ENCODE measurements at places on chromosomes 4 and X.
A peak's percentile ranks its signal among the peaks of the same experiment; 100 is the strongest.

GRCh38 chrX:39502486-39502885 lies 595.3 kb downstream of the BCOR start:
- DNase-seq: no peak

- DNase-seq: no peak
Measured at GRCh38 chr4:27270435-27270834, 409.8 kb downstream of the STIM2 start.

DNA sequence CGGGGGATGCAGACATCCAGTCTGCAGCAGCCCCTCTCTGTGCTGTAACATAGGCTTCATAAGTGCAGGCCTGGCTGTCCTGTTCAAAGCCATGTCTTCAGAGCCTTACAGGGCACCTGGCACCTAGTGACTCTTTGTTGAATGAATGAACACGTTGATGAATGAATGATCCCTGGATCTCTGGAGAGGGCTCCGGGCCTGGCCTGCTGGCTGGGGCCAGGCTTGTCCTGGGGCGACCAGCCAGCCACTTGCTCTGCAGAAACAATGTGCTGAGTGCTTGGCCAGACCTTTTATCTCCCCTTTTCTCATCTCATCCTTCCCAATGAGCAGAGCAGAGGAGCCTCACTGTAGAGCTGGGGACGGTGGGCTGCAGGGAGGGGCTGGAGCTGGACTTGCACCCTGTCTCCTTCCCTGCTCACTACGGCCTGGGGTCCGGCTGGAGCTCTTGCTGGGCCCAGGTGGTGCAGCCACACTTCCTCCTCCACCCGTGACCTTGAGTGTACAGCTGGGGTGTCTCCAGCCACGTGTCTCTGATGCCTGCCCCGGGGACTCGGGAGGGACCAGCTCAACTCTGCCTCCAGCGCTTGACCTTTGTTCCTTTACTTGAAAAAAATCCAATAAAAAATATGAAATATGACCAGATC lies 77.9 kb downstream of the PSAPL1 start:
- DNase-seq: no peak

- no peak for DNase-seq
Measured at GRCh38 chr4:122584519-122584918, 36.3 kb downstream of the IL21 start.

- DNase-seq: no peak
Measured at GRCh38 chrX:78387364-78387763, 60.0 kb upstream of the CYSLTR1 start.

GRCh38 chr4:88605736-88606135 lies 13.5 kb downstream of the HERC3 start:
- DNase-seq: no peak

GRCh38 chr4:185002784-185003183 lies 15.5 kb upstream of the HELT start:
- no peak for DNase-seq

DNA sequence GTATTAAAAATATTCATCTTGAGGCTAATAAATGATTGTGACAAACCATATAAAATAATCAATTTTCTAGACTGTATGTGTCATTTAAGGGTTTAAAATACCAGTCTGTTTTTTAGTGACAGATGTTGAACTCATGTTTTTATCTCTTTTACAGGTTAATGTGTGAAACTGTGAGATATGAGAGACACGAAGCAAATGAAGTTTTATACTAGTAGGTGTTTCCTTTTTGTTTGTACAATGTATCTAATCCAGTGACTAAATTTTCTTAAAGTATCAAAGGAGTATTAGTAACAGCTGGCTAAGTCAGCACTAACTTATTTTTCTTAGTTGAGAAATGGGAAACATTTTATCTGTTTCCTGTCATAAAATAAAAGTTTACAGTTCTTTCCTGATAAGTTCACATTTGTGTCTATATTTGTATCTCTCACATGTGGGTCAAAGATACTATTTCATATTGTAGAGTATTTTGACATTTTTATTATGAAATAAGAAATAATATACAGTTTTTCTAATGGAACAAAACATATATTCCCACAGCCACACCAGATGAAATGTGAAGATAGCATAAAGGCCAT lies 90.3 kb downstream of the RAPGEF2 start:
- DNase-seq: no peak

GRCh38 chr4:73139245-73139644 lies 69.7 kb upstream of the COX18 start:
- no peak for DNase-seq

- no peak for DNase-seq
Measured at GRCh38 chrX:43850629-43851028, 31.6 kb downstream of the MAOB start.

- DNase-seq: no peak
Measured at GRCh38 chrX:18286322-18286831, 65.7 kb upstream of the BEND2 start.

GRCh38 chr4:65670331-65671031 lies at the start of gene EPHA5:
TSS of gene EPHA5 (minus strand) at chr4:65670489. CDS start at chr4:65669742, 747 bp downstream.
- peak; percentile 82 for DNase-seq

DNA sequence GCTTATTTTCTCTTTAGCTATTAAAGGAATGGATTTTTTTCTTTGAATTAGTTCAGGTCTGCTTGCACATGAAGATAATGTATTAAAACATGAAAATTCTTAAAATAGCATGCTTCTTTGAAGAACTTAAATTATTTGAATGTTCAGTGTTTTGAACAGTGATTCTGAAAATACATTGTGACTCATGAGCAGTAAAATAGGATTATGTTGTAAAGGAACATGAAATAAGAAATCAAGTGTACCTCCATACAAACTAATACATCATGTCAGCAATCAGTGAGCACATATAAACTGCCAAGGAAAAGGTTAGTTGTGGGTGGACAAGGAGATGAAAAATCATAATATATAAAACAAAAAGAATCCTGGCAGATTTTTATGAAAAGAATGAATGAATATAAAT lies 66.1 kb downstream of the SNX25 start:
- DNase-seq: no peak

- DNase-seq: no peak
Measured at GRCh38 chr4:74367656-74368290, 2.8 kb downstream of the EREG start.

GRCh38 chr4:113016377-113016776 lies 33.1 kb upstream of the ANK2 start:
- no peak for DNase-seq

DNA sequence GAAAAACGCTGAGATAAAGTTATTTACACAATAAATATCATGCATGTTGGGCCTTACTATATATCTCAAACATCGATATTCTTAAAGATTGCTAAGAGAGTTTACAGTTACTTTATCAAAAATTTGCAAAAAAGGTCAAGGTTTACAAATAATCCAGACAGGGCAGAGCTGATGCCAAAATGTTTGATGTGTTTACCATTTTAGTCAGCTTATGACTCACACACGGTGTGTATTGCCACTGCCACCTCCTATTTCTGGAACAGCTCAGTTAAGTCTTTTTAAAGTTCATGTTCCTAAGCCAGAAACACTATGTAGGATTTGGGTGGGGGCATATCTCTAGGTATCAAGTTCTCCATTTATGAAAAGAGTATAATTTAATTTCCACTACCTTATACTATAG lies 580.6 kb downstream of the INPP4B start:
- DNase-seq: no peak

- peak; percentile 91 for DNase-seq
Measured at GRCh38 chr4:337143-337931, at the start of gene ZNF141. TSS of gene ZNF141 (plus strand) at chr4:337814. CDS start at chr4:337984, 170 bp downstream.

- DNase-seq: no peak
Measured at GRCh38 chr4:165359506-165359905, 19.3 kb upstream of the CPE start.

DNA sequence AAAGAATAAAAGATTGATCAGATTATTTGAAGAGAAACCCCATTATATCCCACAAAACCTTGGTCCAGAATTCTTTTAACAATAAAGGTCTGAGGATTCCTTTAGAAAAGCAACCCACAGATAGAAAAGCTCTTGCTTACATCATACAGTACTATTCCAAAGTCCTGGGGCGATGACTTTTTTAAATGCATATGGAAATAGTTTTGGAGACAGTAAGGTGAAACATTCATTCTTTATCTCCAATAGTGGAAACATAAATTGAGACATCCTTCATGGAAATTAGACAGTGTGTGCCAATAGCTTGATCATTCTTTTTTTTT lies 85.7 kb upstream of the UCP1 start:
- DNase-seq: no peak

- no peak for DNase-seq
Measured at GRCh38 chrX:145910017-145910416, 92.4 kb downstream of the SLITRK2 start.

GRCh38 chrX:1389181-1389992 lies 2.5 kb downstream of the SLC25A6 start:
- DNase-seq: no peak

DNA sequence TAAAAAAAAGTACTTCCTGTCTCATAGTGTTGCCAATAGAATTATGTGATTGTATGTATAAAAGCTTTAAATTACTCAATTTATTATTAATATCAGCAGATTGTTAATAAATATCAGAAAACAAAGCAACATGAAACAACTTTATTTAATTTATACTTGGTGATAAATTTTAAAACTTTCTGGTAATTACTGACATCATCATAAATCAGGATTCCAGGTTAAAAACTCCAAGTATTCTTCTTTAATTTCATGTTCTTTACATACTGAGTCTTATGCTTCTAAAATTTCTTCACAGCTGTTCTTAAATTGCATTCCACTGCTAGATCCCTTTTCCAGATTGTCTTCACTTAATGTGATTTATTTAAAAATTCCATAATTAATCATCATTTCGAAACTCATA lies 1224.5 kb downstream of the PCDH18 start:
- DNase-seq: no peak

DNA sequence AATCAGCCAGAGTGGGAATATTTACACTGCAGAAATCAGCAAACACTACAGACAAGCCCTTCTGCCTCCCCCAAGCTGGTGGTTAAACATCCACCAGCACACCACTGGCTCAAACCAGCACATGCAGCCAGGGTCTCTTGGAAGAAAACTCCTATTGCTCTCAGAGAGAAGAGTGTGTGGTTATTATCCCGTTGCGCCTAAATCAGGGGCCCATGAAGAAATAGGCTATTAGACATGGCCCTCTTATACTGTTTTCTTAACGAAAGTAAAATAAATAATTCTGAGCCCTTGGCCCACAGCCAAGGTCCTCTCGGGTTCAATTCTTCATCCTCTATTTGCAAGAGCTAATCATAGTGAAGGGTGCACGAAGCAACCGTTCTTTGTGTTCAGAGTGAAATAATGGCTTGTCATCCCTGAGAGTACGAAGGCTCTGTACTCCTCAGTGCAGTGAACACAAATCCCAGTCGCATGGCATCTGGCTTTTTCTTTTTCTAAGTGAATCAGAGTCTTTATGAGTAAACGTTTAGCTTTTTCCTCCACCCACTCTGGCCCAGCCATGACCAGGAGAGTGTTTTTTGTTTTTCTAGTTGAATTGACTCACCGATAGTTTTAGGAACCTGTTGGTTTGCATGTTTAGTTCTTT lies 33.4 kb upstream of the RBM47 start:
- no peak for DNase-seq

DNA sequence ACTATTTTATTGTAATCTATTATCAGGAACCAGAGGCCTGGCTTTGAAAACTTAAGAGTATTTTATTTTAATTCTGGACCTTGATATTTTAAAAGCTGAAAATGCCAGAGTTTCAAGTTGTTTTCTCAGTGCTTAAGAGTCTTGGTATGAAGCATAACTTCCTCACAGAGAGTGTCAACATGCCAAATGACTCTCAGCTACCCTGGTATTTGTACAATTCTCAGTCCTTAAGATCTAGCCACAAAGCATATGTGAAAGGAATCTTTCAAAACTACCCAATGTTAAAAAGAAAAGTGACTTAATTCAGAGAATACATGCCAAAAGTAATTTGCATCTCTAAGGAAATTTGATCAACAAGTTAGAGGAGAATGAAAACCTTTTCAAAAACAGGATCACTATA lies 171.9 kb downstream of the DKK2 start:
- no peak for DNase-seq

- no peak for DNase-seq
Measured at GRCh38 chrX:25043192-25043591, 27.4 kb upstream of the ARX start.

- no peak for DNase-seq
Measured at GRCh38 chrX:85516131-85516530, 136.7 kb upstream of the POF1B start.

GRCh38 chrX:131565909-131566308 lies 22.0 kb downstream of the OR13H1 start:
- no peak for DNase-seq

DNA sequence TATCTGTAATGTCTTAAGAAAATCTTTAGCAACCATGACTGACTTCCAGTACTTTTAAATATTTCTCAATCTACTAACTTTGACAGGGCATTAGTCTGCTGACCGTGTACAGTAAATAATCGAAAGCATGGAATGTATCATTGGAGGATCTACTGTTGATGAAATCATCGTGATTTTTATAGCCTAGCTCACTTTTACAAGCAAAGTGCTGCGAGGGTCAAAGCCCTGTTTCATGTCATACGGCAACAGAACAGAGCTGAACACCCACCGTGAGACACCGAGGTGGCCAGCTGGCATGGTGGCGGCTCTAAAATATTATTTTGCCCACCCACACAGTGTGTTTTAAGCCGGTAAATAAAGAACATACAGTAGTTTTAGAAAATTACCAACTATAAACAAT lies 679.3 kb downstream of the FAT4 start:
- no peak for DNase-seq

Data from caudate nucleus (tissue), 63 donors.